GM23248 (cell line): ENCODE measurements at places on chromosomes 4 and X. TPM values are rescaled to one million over a fixed set of nuclear protein-coding genes. Genes with fewer than 3 reads are reported as not detected.

ASB5 gene
- total RNA-seq, result 0.25 TPM in 1 of 2 replicates, not detected in the other

GRCh38 chr4:114754616-114755015, 156.0 kb downstream of the UGT8 start:
- DNase-seq, result no peak

GRCh38 chr4:79306795-79307194, 19.1 kb downstream of the NAA11 start:
- DNase-seq, result no peak

DNA sequence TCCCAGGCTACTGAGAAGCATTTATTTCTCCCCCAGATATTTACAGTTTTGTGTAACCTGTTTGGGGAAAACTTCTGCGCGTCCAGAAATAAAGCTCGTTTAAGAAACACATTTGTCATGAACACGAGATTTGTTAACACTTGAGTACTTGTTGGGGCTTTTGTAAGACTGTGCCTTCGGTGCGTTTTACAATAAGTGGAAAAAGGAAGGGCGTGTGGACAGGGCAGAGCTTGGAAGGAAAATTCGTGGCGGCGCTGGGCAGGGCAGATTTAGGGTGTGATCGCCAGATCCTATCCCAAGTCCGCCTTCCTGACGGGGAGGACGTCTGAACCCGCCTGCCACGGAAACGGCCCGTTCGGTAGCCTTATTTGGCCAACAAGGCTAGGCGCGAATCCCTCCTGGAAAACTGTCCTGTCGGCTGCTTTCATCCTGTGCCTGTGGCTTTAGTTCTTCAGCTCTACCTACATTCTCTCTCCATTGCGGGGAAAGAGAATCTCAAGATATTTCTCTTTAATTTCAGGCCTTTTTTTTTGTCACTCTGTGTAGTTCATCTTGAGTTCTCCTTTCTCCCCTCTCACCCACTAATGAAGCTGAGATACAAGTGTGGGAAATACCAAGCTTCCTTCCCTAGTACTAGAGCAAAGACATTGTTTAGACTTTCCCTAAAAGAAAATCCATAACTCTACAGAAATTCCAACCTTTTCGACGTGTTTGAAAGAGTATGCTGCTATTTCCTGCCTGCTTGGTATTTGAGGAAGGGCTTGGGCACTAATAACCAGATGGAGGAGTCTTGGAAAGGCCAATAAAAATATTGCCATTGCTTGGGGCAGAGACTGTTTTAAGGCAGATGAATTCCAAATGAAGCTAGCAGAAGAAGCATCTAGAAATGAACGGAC, 982 bp downstream of the PDLIM5 start:
- peak; percentile 93 for DNase-seq

PCYT1B gene
- not detected in 2 replicates for total RNA-seq

DNA sequence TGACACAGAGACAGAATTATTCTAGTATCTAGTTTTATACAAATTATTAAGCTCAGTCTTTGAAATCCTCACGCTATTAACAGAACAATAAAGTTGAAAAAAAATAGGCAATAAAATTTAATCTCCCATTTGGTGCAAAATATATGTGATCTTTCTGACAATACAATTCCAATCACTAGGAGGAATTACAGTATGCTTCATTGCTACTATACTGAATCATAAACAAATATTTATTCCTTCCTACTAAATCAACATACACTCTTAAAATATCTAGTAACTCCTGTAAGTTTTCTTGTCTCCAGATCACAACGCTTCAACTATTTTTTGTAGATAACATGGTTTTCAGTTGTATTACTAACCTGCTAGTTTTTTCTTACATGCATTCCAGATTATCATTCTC, 45.7 kb downstream of the KLHL8 start:
- DNase-seq, result no peak

DNA sequence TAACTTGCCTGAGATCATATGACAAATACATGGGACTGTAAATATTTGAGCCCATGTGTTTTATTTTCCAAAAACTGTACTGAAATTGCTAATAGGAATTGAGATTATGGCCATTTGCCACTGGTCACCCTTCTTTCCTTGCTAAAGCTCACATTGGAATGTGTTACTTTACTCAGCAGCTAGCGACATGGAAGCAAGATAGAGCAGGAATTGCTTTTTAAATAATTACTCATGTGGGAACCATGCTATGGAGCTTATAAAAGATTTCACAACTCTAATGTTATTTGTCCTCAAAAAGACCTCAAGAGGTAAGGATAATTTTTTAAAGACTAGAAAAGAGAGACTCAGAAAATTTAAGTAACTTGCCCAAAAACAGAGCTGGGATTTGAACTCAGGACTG, 48.8 kb upstream of the AFAP1 start:
- DNase-seq, result peak; percentile 91

DNA sequence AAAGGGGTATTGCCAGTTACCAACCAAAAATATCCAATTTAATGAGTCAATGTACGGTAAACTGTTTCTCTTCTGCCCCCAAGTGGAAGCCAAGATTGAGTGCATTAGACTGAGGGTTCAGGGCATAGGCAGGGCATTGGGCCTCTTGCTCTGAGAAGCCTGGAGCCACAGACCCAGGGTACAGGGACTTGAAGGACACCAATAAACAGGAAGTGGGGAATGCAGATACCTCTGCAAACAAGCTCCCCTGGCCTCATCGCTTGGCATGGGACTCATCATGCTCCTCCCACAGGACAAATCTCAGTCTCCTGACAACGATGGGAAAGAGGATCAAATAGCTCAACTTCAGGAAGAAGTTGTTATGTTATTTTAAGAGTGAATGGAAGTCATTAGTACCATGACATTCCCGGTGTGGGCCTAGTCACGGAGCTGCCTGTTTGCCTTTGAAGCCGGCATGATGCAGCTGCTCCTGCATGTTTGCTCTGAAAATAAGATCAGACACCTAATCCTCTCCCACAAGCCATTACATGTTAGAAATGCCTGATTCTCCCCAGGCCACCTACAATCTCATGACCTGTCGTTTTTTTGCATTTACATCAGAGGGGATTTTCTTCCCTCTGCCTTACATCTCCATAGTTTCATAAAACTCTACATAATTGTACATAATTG, 224.2 kb downstream of the RCHY1 start:
- DNase-seq, result peak; percentile 19

DNA sequence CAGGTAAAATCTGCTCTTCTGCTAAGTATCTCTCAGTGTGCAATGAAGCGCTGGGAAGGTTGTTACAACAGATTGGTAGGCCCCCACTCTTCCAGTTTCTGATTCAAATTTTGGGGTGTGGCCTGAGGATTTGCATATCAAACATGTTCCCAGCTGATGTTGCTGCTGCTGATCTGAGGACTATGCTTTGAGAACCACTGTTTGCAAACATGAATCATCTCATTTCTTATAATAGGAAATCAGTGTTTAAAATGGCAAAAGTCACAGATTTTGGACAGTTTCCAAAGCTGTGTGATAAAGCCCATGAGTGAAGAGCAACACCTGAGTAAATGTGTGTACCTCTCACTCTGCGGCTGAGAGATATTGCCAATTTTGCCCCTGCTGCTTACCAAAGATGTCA, 36.2 kb upstream of the NDNF start:
- no peak for DNase-seq

GLRA3 gene
- not detected in 2 replicates for total RNA-seq

DNA sequence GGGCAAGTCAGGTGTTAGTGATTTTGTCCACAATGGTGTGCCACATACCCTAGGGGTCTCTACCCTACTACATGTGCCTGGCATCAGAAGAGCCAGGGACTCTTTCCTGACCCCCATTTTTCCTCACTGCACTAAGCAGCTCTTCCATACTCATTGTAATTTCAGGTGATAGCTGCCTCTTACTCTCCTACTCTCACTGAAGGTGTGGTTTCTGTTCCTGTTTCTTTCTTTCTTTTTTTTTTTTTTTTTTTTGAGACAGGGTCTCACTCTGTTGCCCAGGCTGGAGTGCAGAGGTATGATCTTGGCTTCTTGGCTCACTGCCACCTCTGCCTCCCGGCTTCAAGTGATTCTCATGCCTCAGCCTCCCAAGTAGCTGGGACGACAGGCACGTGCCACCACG, 164.9 kb upstream of the USP9X start:
- no peak for DNase-seq

NUDT10 gene
- total RNA-seq, result 1.9 TPM in 1 of 2 replicates, not detected in the other

CTSO gene
- total RNA-seq, result 11.2 and 15.2 TPM in 2 replicates

DNA sequence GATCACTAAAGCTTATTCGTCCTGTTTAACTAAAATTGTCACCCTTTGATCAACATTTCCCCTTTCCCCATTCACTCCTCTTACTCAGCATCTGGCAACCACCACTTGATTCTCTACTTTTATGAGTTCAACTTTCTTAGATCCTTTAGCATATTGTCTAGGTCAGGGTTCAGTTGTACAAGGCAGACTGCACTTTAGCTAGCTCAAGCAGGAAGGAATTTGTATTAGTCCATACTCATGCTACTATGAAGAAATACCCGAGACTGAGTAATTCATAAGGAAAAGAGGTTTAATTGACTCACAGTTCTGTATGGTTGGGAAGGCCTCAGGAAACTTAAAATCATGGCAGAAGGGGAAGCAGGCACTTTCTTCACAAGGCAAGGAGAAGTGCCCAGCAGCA, 44.3 kb downstream of the TASL start:
- peak; percentile 58 for DNase-seq

ARHGAP10 gene
- 21.0 and 24.8 TPM in 2 replicates for total RNA-seq

GPR50 gene
- not detected in 2 replicates for total RNA-seq

DNA sequence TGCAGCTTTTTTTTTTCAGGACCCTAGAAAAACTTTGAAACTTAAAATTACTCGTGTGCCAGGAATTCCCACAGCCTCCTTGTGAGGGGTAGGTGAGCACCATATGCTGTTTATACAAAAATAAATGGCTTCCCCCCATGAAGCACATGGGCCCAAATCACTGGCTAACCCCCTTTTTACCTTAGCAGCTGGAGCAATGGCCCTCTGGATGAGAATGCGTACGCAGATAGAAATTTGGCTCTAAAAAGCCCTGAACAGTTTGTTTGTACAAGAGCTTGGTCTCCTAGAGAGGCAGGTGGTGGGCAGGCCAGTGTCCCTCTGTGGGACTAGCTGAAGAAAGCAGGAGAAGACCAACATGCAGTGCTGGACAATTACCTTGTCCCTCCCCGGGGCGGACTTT, 76.5 kb downstream of the SLC9A6 start:
- no peak for DNase-seq

- no peak for DNase-seq
Observed at GRCh38 chr4:184477201-184477999, 3.0 kb upstream of the IRF2 start.

GRCh38 chr4:141248029-141248428, 27.3 kb downstream of the ZNF330 start:
- peak; percentile 75 for DNase-seq

- no peak for DNase-seq
Observed at GRCh38 chr4:182600856-182601255, 316.3 kb downstream of the DCTD start.

DNA sequence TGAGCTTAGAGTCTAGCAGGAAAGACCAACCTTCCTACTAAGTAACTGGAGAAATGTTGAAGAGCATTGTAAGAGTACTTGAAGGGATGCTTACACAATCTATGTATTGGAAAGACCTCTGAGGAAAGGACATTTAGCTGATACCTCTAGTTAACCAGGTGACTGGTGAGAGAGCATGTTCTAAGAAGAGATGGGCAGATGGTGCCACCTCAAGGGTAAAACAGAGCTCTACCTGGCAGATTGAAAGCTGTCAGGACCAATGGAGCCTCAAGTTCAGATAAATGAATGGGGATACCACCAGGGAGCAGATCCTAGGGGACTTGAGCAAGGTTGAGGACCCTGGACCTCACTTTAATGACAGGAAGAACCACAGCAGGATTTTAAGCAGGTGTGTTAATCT, 196.4 kb downstream of the QDPR start:
- no peak for DNase-seq

ARMCX4 gene
- 1.8 and 2.3 TPM in 2 replicates for total RNA-seq

DNA sequence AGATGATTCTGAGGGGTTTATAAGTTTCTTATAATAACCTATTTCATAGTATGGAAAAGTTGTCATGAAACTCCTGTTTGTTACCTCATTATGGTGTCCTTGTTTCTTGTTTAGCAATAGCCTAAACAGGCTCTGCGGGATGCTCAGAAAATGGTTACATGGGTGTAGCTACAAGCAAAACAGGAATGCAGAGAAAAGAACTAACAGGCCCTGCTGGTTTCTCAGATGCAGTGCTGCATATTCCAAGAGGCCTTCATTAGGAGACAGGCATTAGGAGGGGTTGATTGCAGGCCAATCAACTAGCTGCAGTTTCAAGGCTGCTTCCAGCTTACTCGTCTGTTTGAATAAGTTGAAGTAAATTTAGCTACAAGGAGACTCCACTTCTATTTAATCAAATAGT, 37.6 kb upstream of the HPGD start:
- DNase-seq, result no peak

F8A1 gene
- total RNA-seq, result 2.9 and 11.1 TPM in 2 replicates

HERC6 gene
- total RNA-seq, result 0.51 and 1.1 TPM in 2 replicates

DNA sequence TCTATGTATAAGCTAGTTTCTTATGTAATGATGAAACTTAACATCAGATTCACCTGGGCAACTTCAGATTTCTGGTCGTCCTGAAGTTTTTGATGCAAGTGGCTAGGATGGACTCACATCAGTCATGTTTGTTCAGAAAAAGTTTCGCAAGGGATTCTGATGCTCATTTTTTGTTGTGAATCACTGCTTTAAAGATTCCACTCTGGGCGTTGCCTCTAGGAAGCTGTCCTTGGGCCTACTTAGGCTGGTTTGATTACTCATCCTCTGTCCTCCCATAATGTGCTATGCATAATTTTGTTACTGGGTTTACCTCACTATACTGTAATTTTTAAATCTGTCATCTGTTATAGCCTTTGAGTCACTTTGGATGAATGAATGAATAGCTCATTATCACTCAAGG, 30.8 kb downstream of the HERC3 start:
- DNase-seq, result peak; percentile 99

DNA sequence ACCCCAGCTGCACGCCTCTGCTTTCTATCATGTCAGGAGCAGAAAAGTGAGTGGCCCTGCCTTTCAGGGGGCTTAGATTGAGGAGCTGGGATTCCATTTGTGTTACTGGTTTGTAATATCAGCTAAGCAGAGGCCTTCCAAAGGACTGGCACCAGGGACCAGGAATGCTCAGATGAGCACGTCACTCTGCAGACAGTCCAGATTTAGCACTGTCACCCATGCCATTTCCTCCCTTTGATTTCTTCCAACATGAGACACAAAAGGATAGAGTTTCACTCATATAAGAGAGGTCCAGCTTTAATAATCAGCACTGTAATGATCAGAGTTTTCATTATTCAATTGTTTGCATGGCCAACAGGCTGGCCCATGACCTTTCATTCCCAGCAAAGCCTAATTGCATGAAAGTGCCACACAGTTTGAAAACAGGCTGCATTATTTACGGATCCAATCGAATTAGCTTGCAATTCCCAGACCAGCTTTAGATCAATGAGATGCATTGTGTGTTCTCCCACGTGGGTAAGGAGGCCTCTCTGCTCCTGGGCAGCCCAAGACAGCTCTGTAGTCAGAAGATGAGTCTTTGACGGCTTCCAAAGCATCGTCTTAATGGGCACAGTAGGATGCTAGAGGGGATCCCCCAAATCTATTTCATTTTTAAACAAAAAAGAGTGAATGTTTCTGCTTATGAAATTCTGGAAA, 9.8 kb upstream of the SLC2A9 start:
- DNase-seq, result no peak

SLC26A1 gene
- 0.13 and 0.22 TPM in 2 replicates for total RNA-seq
